ENCODE measurements at places on chromosomes 4 and X. TPM values are rescaled to one million over a fixed set of nuclear protein-coding genes. Genes with fewer than 3 reads are reported as not detected.

ETDA gene
- total RNA-seq = not detected

CXCR3 gene
- 0.27 TPM for total RNA-seq

FAM53A gene
- 9.4 TPM for total RNA-seq

FRAS1 gene
- total RNA-seq = under 0.01 TPM

GPR34 gene
- total RNA-seq = under 0.01 TPM

GAGE12E gene
- total RNA-seq = not detected

COX7B2 gene
- not detected for total RNA-seq

FRMPD3 gene
- total RNA-seq = not detected

MAGEA12 gene
- total RNA-seq = not detected

XG gene
- under 0.01 TPM for total RNA-seq

HMX1 gene
- total RNA-seq = not detected

RASL11B gene
- total RNA-seq = under 0.01 TPM

ATP11C gene
- 18.0 TPM for total RNA-seq

REELD1 gene
- not detected for total RNA-seq

DNA sequence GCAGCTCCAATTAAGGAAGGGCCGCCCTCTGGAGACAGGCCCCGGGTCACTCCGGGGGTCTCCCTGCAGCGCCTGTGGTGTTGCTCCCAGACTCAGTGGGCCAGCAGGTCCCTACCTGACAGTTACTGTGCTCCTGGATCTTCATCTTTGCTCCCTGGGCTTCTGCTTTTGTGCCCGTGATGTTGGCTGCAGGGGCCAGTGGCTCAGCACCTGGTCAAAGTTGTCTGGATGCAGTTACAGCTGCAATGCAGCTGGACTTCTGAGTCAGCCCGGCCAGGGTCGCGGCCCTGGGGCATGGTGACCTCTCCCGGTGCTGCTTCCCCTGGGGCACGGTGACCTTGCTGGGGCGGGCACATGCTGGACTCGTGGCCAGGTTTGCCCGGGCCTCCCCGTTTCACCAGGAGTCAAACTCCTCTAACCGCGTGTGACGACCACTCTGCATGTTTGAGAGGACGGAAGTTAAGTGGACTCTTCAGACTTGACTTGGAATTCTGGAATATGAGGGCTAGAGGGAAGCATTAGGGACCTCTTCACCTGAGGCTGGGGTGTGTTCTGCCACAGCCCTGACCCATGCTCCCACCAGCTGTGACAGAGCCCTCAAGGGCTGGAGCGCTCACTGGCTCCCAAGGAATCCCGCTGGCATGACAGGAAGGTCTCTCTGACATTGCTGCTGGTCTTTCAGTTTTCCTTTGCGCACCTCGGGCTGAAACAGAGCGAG, 3.7 kb downstream of the CTAG2 start:
- no peak for DNase-seq

DNA sequence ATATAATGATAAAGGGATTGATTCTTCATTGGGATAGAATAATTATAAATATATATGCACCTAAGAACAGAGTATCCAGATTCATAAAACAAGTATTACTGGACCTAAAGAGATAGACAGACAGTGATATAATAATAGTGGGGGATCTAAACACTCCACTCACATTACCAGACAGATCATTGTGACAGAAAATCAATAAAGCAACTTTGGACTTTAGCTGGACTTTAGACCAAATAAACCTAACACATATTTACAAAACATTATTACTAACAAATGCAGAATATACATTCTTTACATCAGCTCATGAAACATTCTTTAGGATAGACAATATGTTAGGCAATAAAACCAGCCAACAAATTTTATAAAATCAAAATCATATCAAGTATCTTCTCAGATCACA, 14.6 kb downstream of the AGTR2 start:
- no peak for DNase-seq

GRCh38 chr4:27775156-27775555, 914.5 kb downstream of the STIM2 start:
- DNase-seq = no peak

GRCh38 chr4:3858046-3858730, 92.0 kb downstream of the ADRA2C start:
- DNase-seq = no peak

DNA sequence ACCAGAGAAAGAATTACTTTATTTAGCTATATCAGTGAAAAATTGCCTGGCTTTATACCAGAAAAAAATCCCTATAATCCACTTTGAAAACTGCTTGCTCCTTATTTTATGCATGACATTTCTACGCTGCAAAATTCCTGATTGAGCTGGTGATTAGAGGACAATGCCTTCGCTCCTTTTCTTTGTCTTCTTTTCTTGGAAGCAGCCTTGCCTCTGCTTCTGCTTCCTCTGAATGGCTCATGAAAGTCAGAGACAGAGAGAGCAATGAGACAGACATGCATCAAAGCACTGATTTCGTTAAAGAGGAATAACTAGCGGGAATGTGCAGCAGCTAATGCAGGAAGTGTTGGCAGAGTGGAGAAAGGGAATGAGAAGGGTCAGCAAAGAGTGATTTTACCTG, 294.3 kb upstream of the IGFBP7 start:
- no peak for DNase-seq

- DNase-seq = peak; percentile 13
Measured at GRCh38 chrX:31036895-31037294, 34.9 kb downstream of the FTHL17 start.

DNA sequence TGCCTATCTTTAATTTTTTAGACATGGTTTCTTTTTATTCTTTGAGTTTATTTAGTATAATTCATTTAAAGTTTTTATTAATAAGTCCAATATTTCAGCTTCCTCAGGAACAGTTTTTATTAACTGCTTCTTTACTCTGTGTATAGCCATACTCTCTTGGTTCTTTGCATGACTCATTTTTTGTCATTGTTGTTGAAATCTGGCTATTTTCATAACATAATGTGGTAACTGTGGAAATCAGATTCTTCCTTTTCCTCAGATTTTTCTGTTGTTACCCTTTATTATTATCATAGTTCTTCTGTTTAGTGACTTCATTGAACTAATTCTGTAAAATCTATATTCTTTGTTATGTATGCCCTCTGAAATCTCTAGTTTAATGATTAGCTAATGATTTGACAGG, 124.9 kb upstream of the CYSLTR1 start:
- no peak for DNase-seq

GRCh38 chr4:88757776-88758175, 60.1 kb upstream of the NAP1L5 start:
- no peak for DNase-seq

GRCh38 chrX:109281483-109282275, 200.2 kb downstream of the GUCY2F start:
- DNase-seq = peak; percentile 62

DNA sequence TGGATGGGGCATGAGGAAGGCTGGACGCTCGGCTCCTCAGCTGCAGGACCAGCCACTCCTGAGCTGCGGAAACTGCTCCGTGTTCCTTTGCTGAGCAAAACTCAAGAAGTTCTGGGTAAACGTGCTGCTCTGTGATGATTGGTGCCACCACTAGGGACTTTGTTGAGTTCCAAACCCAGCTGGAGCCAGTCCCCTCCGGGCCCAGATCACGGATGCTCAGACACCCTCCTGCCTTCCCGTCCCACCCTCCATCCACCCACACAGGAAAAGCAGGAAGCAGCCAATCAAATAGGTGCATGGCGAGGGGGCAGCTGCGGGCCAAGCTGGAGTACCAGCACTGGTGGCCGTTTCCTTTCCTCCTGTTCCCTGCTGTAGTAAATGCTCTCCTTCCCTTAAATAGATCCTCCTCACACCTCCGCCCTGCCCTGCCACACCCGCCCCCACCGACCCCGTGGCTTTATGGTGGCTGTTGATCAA, 68.0 kb downstream of the ADRA2C start:
- no peak for DNase-seq

GRCh38 chr4:113481820-113482219, 279.7 kb downstream of the CAMK2D start:
- no peak for DNase-seq

GRCh38 chr4:72665171-72665968, 96.3 kb upstream of the ADAMTS3 start:
- no peak for DNase-seq

- no peak for DNase-seq
Measured at GRCh38 chrX:14941301-14941700, 68.1 kb downstream of the MOSPD2 start.

- peak; percentile 35 for DNase-seq
Measured at GRCh38 chr4:30757357-30757756, 37.2 kb downstream of the PCDH7 start.

- no peak for DNase-seq
Measured at GRCh38 chrX:129689796-129690195, 35.0 kb upstream of the APLN start.

DNA sequence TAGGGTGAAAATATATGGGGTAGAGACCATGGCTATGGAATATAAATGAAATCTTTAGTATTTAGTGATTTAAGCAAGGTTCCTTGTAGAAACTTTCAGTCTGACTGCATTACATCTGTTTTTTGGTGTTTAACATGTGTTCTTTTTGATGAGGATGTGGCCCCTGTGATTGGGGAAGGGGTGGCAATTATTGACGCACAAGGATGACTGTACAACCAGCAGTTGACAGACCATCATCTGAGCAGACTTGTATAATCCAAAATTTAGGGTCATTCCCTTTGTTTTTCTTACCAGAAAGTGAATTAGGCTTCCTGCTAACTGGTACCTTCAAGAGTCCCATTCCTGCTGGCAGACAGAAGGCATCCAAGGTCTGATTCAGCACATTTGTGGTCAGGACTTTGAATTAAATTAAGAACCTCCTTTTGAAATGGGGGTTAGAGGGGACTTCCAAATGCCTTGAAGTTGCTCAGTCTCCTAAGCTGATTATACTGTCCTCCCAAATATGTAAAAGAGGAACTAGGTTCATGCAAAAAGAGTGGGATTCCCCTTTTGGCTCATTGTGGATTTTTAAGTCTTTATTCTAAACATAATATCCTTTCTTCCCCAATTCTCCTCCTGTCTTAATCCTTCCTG, 112.4 kb upstream of the CXCL13 start:
- no peak for DNase-seq

DNA sequence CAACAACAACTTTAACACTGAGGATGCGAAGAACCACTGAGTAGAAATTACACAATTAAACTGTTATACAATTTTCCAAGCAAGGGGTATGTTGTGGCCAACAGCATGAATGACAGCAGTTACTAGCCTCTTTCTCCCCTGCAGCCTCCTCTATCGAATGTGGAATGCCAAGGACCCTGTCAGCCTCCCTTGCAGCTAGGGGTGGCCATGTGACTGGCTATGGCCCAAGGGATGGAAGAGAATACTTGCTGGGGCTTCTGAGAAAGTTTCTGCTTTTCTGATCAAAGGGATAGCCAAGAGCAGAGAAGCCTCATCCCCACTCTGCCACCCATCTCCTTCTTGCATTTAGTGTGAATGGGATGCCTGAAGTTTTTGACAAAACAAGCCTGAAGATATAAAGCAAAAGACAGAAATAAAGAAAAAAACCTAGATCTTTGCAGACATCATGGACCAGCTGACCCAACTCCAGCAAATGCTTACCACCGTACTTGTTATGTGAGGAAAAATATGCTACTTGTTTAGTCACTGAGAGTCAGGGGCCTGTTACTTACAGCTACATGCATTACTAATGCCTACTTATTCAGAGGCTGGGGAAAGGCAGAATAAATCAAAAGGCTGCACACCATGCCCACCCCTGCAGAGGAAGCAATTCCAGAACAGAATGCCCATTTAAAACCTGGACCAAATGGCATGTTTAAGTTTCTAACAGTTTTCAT, 32.0 kb downstream of the DCTD start:
- no peak for DNase-seq

Data from hematopoietic multipotent progenitor cell (in vitro differentiated cells).